ENCODE measurements at places on chromosomes 16 and 17.

- peak; percentile 82 for DNase-seq
Measured at GRCh38 chr17:55273579-55274354, 9.0 kb downstream of the HLF start.

DNA sequence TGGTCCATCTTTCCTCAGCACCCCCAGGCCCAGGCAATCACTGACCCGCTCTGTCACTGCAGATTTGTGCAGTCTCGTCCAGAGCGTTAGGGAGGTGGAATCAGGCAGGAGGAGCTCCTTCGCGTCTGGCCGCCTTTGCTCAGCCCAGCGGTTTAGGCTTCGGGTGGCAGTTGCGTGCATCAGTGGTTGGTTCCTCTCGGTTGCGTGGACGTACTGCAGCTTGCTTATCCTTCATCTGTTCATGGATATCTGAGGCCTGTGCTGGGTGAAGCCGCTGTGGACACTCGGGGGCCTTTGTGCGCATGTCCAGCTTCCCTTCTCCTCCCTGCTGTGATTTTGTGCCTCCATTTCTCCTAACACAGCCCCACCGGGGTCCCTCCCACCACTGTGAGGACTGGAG, 4.7 kb upstream of the P2RX1 start:
- no peak for DNase-seq

DNA sequence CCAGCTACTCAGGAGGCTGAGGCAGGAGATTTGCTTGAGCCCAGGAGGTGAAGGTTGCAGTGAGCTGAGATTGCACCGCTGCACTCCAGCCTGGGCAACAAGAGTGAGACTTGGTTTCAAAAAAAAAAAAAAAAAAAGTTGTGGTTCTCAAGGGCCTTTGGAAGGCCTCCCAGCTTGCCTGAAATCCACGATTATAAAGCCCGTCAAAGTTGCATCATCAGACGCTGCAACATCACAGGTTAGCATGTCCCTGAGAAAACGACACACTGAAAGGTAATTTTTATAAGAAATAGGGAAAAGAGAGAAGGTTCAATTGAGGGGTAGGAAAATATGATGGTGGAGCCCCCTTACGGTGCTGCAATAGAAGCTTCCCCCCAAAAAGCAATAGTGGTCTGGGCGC, 4.6 kb upstream of the LYZL6 start:
- no peak for DNase-seq

DNA sequence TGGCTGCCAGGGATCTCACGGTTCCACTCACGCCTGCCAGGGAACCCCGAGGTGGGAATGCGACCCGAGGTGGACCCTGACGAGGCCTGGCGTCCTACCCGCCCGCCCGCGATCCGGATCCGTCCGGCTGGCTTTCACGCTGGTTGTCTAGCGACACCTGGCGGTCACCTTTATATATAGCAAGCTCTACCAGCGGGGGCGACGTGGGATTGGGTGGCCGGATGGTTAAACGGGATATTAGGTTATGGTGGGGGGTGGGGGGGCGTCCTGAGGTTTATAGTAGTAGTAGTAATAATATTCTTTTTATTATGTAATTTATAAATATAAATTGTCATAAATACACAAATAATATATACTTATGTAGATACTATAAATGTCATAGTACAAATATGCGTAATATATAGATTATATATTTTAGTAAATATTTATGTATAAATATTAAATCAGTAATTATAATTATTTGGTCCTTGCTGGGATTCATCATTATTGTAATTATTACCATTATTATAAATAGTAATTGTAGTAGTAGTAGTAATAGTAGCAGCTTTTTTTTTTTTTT, 136.9 kb downstream of the KCNJ12 start:
- DNase-seq = peak; percentile 78

GRCh38 chr16:22214889-22215288, 8.8 kb downstream of the EEF2K start:
- DNase-seq = no peak

GRCh38 chr16:4388271-4389021, 16.8 kb downstream of the VASN start:
- DNase-seq = peak; percentile 48

- DNase-seq = no peak
Measured at GRCh38 chr16:588639-588888, 1.3 kb upstream of the RAB40C start.

DNA sequence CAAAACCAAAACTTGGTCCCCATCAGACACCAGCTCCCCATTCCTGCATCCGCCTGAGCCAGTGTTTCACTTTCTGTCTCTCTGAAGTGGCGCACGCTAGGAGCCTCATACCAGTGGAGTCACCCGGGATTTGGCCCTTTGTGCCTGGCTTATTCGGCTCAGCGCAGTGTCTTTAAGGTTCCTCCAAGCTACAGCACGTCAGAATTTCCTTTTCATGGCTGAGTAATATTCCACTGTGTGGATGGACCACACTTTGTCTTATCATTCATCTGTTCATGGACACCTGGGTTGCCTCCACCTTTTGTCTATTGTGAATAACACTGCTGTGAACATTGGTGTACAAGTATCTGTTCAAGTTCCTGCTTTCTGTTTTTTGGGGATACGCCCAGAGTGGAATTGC, 45.2 kb upstream of the CHMP6 start:
- DNase-seq = no peak

- no peak for DNase-seq
Measured at GRCh38 chr16:57411362-57411976, 6.9 kb downstream of the CCL17 start.

GRCh38 chr17:30347488-30347887, 13.6 kb upstream of the TMIGD1 start:
- DNase-seq = no peak

- DNase-seq = no peak
Measured at GRCh38 chr17:14922411-14922810, 342.7 kb downstream of the PMP22 start.

- no peak for DNase-seq
Measured at GRCh38 chr17:15954222-15954621, 9.3 kb downstream of the ADORA2B start.

- no peak for DNase-seq
Measured at GRCh38 chr17:37614391-37614790, 5.2 kb upstream of the SYNRG start.

DNA sequence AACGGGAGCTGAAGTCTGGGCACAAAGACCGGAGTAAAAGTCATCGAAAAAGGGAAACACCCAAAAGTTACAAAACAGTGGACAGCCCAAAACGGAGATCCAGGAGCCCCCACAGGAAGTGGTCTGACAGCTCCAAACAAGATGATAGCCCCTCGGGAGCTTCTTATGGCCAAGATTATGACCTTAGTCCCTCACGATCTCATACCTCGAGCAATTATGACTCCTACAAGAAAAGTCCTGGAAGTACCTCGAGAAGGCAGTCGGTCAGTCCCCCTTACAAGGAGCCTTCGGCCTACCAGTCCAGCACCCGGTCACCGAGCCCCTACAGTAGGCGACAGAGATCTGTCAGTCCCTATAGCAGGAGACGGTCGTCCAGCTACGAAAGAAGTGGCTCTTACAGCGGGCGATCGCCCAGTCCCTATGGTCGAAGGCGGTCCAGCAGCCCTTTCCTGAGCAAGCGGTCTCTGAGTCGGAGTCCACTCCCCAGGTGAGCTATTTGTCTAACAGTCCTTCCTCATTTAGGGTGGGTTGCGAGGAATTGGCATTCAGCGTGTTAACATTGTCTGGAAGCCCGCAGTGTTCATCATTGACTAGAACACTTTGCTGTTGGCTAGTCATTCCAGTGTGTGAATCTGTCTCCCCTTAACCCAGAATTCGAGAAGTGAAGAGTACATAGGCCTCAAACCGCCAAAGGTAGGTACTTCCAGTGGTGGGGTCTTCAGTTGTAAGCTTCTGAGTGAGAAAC, 1.5 kb downstream of the CDK12 start:
- DNase-seq = peak; percentile 30

DNA sequence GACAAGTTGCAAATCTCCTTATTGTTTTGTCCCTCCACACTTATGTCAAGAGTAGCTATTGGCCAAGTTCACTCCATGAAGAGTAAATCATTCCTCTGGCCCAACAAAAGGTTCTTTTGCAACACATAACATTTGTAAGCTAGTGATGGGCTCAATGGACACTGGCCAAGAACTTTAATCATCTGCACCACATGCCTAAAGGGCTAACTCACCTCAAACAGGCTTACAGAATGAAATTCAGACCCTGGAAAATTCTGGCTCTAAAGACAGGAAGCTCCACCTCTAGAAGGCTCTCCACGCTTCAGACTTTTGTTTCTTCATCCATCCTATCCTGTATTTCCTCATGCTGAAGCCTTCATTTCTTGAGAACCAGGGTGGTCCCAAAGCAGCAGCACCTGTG, 10.9 kb upstream of the ANKFN1 start:
- DNase-seq = no peak

GRCh38 chr17:80122926-80123505, 21.6 kb downstream of the GAA start:
- DNase-seq = no peak

- DNase-seq = no peak
Measured at GRCh38 chr17:41009301-41009760, 403 bp upstream of the KRTAP3-1 start.

DNA sequence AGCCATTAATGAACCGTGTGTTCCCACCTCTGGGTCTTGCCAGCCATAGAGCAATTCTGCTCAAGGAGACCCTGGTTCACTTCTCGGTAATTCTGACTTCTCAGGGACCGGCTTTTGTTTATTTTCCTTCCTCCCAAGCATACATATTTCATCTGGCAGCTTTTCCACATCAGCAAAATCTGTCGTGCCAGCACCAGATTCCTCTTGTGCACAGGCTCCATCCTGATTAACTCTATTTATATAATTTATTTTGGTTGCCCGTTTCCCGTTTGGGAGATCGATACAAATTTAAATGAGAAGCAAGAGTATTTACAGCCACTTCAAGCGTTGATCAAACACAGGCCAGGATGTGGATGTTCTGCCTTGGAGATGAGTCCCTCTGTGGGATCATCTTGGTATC, 161.9 kb upstream of the XYLT1 start:
- DNase-seq = no peak

DNA sequence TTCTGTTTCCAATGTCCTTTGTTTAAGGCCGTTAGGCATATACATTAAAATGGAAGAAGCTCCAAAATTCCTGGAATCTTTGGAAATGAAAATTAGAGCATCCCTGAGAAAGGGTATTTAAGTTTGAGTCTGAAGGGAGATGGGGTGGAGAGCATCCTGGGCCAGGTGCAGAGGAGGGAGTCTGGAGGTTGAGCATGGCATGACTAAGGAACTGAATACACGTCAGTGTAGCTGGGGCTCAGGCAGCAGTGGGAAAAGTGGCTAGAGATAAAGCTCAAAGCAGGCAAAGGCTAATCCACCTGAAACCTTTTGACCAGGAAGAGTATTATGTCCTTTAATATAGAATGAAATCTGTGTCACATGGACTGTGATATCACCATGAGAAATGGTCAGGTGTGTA, 669.0 kb upstream of the RBFOX1 start:
- DNase-seq = no peak

DNA sequence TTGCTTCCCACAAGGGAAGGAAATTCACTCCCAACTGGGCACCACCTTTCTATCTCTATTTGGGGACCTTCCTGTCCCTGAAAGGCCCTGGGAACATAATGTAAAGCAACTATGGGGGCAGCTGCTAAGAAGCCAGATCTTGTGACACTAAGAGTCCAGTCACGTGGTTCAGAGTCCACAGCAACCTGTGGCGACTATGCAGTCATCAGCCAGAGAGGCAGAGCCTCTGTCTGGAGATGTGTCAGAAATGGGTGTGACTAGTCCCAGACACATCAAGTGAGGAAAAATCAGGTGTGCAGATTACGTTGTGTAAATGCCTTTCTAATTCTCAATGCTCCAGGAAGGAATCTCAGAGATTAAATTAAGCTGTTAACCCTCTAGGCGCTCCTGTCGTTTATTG, 26.6 kb upstream of the SKAP1 start:
- no peak for DNase-seq

DNA sequence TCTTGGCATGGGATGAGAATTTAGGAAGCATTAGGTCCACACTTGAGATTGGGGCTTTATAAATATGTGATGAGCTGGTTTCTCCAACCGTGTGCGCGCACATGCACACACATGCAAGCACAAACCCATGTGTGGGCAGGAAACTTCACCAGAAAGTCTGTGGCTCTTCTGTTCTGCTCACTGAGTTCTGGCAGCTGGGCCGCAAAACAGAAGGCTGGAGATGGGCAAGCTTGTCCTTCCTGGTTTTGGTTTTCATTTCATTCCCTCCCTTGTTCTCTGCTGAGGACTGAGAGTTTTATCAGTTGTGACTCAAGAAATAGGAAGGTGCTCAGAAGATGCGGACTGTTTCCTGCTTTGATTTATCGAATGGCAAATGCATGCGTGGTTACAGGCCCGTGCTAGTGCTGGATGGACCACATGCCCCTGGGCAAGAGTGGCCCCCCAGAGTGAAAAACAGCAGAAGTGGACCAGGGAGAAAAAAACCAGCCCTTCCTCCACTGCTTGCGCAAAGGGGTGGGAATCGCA, 14.1 kb downstream of the MAP3K14 start:
- DNase-seq = peak; percentile 13

- no peak for DNase-seq
Measured at GRCh38 chr16:21028728-21029127, 121.9 kb downstream of the DNAH3 start.

DNA sequence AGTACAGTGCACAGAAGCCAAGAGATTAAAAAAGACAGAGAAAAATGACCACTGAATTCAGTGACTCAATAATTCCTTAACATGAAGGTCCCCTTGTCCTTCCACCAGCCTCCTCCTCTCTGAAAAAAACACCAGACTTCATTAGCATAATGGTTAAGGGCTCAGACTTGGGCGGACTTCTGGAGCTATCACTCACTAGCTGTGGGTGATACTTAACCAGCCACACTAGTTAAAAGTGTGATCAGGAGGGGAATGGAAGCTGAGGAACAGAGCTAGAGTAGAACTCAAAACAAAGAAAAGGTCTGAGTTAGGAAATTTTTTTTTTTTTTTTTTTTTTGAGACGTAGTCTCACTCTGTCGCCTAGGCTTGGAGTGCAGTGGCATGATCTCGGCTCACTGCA, 23.2 kb downstream of the ZNF652 start:
- DNase-seq = no peak

DNA sequence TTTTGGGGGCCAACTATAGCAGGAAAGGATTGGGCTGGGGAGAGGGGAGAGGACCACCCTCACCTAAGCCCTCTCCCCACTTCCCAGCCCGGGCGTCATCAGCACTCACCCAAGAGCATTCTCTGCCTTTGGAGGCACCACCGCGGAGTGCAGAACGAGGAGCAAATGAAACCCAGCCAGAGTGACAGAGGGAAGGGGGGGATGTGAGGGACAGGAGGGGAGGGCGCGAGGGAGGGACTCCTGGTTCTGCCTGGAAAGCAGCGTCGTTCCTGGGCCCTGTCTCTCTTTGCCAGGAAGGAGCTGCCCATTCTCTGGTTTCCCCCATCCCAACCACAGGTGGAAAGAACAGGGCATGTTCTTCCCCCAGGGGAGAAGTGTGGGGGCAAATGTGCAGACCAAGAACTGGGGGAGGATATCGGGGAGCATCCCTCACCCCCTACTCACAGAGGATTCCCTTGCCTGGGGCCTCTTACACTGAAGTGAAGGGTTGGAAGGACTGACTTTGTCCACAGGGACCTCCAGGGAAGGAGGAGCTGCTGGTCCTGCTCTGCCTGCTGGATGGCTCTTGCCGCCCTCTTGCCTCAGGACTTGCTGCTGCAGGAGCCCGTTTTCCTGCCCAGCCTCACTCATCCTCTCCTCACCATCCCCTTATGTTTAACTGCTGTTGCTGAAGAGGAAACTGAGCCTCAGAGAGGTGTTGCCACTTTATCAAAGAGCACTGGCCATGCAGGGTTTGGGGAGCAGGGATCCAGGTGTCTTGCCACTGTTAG, 3.5 kb upstream of the C17orf113 start:
- no peak for DNase-seq
